ENCODE measurements at places on chromosomes 4 and X.

DNA sequence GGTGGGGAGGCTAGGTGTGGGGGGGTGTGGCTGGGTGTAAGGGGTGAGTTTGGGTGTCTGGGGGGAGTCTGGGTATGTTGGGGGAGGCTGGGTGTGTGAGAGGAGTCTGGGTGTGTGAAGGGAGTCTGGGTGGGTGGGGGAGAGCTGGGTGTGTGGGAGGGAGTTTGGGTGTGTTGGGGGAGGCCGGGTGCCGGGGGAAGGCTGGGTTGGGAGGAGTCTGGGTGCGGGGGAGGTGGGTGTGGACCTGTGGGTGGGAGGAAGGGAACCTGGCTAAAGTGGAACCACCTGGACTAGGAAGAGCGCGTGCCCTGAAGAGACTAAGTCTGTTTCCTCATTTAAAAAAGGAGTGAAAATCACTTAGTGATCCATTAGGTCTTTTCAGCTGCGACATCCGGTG is 18.3 kb downstream of the SPON2 start:
- DNase-seq, result no peak

DNA sequence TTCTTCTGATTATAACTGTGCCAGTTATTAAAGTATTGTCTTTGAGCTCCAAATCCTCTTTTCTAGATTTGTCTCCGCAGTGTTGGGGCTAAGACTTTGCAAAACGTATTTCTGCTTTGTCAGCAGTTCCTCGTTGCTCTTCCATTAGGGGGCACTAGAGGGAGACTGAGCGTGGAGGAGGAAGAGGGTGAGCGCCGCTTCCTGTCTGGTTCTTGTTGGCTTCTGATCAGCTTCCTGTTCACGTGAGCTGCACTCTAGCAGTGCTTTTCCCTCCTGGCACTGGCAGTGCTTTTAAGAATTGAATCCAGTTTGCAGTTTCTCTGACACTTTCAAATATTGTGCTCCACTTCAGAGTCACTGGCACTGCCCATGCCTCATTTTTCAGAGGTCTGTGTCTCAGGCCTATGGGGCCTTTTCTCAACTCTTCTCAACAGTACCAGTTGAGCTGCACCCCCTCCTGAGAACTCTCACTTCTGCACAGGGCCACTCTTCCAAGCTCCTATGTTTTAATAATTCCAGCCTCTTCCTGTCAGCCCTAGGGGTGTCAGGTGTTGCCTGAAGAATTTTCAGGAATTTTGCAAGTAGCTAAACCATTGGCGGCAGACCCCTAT is 54.4 kb upstream of the LCORL start:
- DNase-seq, result no peak

DNA sequence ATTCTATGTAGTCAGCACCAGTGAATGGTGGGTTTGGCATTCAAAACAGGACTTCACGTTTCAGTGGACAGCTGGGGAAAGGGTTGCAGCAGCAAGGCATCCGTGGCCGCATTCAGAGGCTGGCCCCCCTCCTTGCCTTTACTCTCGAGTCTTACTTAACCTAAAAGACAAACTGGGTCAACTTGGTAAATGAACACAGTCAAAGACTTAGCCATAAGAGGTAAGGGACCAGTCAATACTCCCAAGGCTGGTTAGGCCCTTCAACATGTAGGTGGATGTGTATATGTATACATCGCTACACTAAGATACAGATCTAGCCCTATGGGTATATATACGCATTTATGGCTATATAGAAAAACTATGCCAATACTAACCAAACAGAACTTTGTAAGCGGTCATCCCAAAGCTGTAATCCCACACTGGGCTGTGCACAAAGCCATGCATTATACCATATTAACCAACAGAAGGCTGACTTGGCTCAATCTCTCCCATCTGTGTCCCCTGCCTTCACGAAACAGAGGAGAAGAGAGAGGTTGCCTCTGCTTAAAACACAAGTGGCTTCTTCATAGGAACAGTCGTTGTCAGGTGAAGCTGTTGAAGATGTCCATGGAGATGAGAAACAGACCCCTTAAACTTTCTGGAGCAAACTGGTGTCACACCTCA is 61.9 kb downstream of the TSC22D3 start:
- peak; percentile 40 for DNase-seq

- DNase-seq, result no peak
These were observed 313.9 kb upstream of the SPANXN4 start for GRCh38 chrX:142711796-142712290.
